Hematopoietic multipotent progenitor cell treated with erythropoietin and hydrocortisone succinate and interleukin-3 and kit ligand, for 4 days (in vitro differentiated cells): ENCODE measurements at places on chromosomes 1 and 21.

DNA sequence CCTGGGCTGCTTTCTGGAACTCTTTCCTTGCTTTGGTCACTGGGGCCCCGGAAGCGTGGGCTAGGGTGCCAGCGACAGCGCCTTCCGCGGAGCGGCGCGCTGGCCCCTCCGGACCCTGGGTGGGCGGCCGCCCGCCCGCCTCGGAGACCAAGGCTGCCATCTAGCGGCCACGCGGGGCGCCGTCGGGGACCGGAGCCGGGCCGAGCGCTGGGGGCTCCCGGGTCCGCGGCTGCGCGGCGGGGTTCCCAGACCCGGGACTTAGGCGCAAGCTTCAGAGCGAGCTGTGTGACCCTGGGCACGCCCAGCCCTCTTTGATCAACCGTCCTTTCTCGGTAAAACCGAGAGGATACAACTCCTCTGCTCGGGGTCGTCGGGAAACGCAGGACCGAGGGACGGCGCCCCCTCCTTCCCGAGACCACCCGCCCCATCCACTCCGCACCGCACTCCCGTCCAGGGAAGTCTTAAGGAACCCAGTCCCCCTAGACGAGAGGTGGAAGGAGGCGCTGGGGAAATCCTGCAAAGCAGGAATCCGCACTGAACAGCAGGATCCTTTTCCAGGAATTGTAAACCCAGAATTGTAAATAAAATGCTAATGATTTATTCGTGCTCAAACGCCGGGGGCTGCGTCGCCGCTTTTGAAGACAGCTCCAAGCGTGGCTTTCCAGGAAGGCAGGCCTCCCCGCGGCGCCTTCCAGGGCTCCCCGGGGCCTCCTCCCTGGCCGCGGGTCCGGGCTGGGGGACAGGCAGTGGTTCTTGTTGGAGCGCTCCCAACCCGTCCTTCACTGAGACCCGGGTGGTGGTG, 41.2 kb downstream of the RRAGC start:
- peak; percentile 59 for DNase-seq

DNA sequence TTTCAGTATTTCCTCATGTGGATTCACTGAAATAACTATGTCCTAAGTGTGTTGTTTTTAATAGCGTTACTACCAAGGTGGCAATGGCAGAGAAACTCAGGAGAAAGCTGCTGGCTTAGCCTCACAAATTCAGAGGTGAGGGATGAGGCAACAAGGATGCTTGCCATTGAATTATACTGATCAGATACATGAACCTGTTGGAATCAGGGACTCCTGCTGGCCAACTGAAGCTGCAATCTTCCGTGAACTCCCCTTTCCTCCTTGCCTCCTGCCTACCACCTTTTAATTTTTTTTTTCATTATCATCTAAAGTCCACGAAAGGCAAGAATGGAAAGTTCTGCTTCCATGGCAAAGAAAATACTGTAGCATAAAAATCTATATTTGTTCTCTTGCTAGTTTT, 254.7 kb downstream of the NFIA start:
- no peak for DNase-seq

- no peak for DNase-seq
Observed at GRCh38 chr1:38444770-38445442, 398.3 kb upstream of the POU3F1 start.

DNA sequence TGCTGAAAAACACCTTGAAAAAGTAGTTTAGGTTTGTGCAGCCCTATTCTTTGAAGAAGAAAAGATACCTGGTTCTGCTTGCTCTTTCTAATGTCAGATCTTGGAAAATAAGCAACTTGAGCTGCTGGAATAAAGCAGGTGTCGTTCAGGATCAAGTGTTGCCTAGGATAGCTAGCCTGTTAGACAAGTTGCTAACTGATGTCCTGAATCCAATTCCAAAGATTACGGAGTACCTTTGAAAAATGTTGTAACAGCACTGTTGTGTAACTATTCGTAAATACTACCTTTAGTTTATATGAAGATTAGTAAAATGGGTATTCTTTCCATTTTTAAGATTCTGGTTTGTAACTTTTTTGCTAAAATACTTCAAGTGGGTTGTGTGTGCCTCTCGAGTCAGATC, 151.5 kb downstream of the CLEC20A start:
- DNase-seq: no peak

DNA sequence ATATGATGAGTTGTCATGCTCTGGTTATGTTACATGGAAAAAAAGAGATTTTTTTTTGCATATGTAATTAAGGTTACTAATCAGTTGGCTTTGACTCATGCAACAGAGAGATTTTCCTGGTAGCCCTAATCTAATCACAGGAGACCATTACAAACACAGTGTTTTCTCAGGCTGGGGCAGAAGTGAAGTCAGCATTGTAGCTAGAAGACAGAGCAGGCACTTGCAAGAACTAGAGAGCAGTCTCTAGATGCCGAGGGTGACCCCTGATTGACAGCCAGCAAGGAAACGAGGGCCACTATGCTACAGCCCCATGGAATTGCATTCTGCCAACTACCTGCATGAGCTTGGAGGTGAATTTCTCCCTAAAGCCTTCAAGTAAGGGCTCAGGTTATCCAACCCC, 151.3 kb downstream of the RUNX1 start:
- no peak for DNase-seq

DNA sequence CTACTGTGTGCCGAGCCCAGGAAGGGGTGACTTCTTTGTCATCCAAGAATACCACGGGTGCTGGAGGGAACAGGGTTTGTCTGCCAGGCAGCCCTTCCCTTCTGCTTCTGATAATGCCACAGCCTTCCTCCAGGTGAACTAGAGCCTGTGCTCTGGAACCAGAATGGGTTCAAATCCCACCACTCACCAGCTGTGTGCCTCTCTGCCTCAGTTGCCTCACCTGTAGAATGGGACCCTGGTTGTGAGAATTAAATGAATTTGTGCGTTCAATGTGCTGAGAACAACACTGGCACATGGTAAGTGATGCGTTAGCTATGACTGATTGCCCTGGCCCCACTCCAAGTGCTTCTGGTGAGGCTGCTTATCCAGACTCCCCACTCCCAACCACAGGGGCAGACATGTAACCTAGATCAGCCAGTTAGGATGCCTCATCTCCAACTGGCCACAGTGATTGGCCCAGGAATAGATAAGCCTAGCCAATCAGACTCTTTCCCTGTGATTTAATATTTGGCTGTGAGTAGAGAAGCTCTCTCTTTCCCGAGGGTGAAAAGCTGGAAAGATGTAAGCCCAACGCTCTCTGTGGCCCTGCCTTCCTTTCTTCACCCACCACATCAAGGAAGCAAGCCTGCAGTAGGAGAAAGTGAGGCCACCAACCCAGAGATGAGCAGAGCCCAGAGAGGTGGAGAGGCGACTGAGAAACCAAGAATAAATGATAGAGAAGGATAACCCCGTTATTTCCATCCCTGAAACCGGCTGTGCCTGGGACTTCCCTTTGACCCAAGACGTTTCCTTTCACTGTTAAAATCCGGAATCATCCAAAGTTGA, 20.8 kb upstream of the LAPTM5 start:
- DNase-seq: peak; percentile 99

DNA sequence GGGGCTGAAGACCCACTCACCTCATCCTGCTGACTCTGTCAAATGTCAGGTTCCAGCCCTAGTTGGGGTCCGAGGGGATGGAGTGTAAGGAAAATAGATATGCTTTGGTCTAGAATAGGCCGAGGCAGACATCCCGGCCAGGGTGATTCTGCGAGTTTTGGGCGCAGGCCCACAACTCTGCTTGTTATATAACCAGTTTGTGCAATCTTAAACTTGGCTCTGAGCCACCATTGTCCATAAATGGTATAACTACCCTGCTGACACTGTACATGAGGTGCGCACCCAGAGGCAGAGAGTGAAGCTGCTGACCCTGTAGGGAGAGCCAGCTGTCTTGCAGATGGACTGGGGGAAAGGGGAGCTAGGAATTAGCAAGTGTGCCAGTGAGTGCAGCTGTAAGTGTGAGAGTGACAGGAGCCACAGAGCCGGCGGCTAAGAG, 1388.8 kb downstream of the AMY1C start:
- DNase-seq: no peak

GRCh38 chr1:110032327-110032726, 2.1 kb upstream of the STRIP1 start:
- no peak for DNase-seq

DNA sequence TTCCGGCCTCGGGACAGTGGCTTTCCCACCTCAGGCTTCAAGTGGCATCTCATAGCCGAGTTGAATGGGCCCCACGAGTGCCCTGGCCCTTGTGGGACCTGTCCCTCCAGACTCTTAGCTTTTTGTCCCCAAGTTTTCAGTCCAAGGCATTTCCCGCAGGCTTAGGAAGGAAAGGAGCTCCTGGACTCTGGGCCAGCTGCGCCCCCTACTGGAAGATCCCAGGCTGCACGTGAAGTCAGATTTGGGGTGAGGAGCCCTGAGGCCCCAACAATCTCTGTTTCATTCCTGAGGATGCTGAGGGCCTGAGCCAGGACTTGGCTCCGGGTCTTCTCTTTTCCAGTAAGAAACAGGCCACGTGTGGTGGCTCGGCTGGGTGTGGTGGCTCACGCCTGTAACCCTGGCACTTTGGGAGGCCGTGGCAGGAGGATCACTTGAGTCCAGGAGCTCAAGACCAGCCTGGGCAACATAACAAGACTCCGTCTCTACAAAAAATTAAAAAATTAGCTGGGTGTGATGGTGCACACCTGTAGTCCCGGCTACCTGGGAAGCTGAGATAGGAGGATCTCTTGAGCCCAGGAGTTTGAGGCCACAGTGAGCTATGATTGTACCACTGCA, 67.4 kb downstream of the ARHGEF10L start:
- DNase-seq: peak; percentile 75

DNA sequence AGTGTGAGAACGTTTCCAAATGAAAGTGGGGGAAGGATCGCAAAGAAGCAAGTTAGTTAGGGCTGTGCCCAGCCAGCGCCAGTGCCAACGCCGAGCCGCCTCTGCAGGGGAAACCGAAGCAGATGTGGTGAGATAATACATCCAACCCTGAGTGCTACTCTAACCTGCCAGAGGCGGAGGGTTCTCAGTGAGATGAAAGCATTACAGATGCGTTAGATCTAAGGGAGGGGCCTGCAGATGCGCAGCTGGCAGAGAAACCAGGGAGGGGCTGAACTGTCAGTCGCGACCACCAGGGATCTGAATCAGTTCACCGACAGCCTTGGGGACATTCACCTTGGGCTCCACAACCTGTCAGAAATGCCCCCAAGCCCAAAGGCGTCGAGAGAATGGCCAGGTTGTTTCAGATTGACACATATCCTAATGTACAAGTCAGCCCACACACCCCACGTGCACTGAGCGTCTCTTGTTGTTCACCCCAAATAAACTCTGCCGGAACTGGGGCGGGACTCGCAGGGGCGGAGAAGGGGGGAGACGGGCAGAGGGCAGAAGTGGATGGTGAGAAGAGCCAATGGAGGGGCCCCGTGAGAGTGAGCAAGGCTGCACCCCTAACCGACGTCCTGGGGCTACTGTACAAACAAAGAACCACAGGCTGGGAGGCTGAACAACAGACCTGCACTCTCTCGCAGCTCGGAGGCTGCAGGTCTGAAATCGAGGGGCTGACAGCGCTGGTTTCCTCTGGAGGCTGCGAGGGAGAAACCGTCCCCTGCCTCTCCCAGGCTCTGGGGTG, 8.7 kb upstream of the UMODL1 start:
- DNase-seq: peak; percentile 92

GRCh38 chr21:43971201-43971991, 40.7 kb upstream of the TRAPPC10 start:
- DNase-seq: no peak

- no peak for DNase-seq
Observed at GRCh38 chr1:2344744-2345296, 46.5 kb downstream of the MORN1 start.

DNA sequence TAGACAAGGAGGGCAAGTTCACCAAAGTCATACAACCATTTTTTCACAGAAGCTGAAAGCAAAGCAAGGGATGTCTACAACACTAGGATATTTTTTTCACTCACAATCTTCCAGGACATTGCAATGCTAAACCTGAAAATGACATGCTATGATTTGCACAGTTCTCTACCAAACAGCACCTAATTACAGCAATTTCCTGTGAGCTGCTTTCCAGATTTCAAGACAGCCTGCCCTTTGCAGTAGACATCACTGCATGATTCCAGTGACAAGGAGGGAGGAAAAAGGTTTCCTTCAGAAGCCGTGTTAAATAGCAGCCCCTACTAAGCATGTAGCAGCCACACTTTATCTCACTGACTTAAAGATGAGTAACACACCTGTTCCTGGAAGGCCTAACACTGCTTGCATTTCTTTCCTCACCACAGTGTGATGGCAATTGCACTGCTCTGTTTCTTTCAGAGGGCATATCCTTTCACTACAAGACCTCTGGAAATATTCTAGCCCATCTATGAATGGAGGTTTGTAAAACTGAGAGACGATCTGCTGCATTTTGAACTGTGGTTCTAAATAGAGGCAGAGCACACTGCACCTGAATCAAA, 97.1 kb downstream of the DUSP10 start:
- DNase-seq: no peak

- DNase-seq: no peak
Observed at GRCh38 chr1:214101828-214102227, 114.1 kb downstream of the PROX1 start.
